IMR-90 (cell line): ENCODE measurements at places on chromosomes 7 and 10. TPM values are rescaled to one million over a fixed set of nuclear protein-coding genes. Genes with fewer than 3 reads are reported as not detected.

DNA sequence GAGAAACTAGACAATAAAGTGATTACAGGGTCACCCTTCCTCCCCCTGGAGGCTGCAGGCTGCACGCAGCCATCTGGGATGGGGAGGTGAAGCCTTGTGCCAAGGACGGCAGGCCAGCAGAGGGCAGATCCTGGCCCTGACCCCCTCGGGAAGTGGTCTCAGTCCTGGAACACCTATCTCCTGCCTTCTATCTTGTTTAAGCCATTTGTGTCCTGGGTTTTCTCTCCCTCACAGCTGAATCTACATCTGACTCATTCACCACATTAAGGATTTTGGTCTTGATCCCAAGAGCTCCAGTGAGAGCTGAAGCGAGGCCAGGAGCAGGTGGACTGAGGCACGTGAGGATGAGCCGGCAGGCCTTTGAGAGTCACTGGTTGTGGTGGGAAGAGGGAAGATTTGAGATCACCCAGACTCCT is 16.4 kb upstream of the PARP12 start:
- no peak overlapping the region for H3K4me3 ChIP-seq
- H3K36me3 ChIP-seq, result peaks cover 1% of the 10 kb centered on the region
- H3K4me1 ChIP-seq, result no peaks in the 10 kb centered on the region

DNA sequence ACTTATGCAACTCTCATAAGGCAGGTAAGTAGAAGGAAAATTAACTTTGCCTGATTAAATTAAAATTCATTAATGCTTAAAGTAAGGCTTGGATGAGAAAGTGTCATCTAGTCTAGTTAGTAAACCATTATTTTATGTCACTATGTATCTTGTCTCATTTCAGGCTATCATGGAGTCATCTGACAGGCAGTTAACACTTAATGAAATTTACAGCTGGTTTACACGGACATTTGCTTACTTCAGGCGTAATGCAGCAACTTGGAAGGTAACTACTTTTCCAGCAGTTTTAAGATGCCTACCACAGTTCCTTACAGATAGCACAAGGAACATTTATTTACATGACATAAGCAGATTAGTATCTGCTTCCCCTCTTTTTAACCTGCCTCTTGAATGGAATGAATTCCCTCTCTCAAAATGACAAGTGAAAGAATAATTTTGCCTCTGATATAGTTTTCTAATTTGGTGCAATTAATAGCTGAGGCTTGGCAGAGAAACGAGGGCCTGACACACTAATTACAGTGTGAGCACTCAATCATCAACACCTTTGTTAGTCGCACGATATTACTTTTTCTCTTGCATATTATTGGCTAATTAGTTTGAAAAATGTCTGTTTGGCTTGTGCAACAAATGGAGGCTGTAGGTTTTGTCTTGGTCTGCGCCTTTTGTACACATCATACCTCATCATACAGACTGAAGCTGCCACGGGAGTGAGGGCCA is 245.0 kb downstream of the FOXP2 start:
- H3K4me3 ChIP-seq, result no peak overlapping the region
- no peak for DNase-seq
- H3K27ac ChIP-seq, result no peak overlapping the region

The EN2 gene
- not detected in 2 replicates for total RNA-seq

The LRRC18 gene
- not detected in 2 replicates for total RNA-seq

DNA sequence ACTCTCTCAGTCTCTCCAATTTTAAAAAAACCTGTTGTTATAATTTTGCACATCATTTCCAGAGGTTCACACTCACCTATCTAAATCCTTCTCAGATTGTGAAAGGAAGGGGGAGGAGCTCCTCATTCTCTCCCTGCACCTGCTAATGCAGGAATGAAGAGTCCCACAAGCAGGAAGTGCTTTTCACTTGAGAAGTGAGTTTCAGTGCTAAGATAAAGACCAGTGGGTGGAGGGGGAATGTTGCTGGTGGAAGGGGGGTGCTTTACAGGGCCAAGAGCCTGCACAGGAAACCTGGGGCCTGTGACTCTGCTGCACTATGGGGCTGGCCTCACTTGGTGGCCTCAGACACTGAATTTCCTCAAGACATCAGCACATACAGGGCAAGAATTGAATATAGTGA is 176.4 kb downstream of the PTPN20 start:
- H3K27me3 ChIP-seq, result peaks cover 12% of the 10 kb centered on the region
- H3K4me1 ChIP-seq, result no peaks in the 10 kb centered on the region
- H3K36me3 ChIP-seq, result no peaks in the 10 kb centered on the region
- H3K4me3 ChIP-seq, result no peak overlapping the region

The NME8 gene
- not detected in 2 replicates for total RNA-seq

DNA sequence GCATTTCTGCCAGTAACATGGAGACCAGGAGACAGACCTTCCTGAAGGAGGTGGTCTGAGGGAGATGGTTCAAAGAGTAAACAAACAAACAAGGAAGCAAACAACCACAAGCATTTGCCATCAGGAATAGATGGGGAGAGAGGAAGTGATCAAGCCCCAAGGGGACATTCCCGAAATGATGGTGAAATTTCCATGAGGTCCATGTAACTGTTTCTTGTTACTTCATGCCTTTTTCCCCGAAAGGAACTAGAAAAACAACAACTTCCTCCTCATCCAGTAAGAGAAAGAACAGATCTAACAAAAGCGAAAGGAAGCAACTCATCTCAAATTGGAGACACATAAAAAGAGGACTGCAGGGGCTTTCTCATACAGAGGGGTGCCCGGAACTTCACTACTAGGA is 152.5 kb upstream of the ZNF32 start:
- H3K27ac ChIP-seq, result no peak overlapping the region
- peaks cover 2% of the 10 kb centered on the region; the same call in 1 of the 2 replicates for H3K4me1 ChIP-seq
- no peak overlapping the region for H3K4me3 ChIP-seq

The OR2A42 gene
- not detected in 2 replicates for total RNA-seq

- H3K4me1 ChIP-seq, result 0 out of 2 replicates have a peak, but pooled peaks cover 2% of the 10 kb centered on the region
- no peak overlapping the region for H3K27ac ChIP-seq
- H3K36me3 ChIP-seq, result no peaks in the 10 kb centered on the region
- DNase-seq, result no peak
- no peak overlapping the region for H3K4me3 ChIP-seq
- 0 out of 2 replicates have a peak, but pooled peaks cover 2% of the 10 kb centered on the region for H3K27me3 ChIP-seq
Observed at GRCh38 chr7:26141077-26141476, 10.9 kb upstream of the NFE2L3 start.

GRCh38 chr10:110992006-110992800 is 72.8 kb downstream of the SHOC2 start:
- peaks cover 2% of the 10 kb centered on the region for H3K36me3 ChIP-seq
- DNase-seq, result peak; percentile 44
- H3K4me3 ChIP-seq, result no peak overlapping the region
- H3K4me1 ChIP-seq, result peaks cover 1% of the 10 kb centered on the region; the same call in 1 of the 2 replicates
- H3K27ac ChIP-seq, result no peak overlapping the region
- H3K27me3 ChIP-seq, result no peaks in the 10 kb centered on the region

The SLC26A4 gene
- 0.56 and 1.1 TPM in 2 replicates for total RNA-seq

DNA sequence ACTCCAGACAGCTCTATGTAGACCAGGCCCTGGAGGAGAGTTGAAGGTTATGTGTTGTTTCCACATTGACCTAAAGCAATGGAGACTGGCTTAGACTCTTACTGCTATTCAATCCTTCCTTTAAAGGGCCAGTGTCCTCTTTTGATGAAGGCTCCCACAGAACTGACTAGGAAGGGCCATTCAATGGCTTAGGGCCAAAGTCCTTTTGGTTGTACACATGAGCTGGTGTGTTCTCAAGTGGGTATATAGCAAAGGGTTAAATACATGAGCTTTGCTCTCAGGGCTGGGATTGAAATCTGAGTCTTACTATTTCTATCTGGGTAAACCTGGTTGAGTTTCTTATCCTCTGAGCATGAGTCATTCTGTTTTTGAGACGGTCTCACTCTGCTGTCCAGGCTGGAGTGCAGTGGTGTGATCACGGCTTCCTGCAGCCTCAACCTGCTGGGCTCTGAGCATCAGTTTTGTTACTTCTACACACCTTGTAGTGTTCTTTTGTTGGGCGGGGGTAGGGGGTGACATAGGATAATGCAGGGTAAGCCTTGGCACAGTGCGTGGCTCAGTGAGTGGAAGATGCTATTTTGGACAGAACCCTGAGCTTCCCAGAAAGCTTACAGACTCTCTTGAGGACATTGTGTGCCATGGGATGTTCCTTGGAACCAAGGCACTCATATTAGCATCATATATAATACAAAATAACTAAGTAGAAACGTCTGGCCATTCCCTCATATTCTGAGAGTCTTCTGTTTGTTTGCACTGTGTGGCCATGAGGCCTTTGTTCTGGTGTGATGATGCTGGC is 90.1 kb downstream of the ABCC2 start:
- no peak overlapping the region for H3K4me3 ChIP-seq
- H3K27ac ChIP-seq, result no peak overlapping the region
- no peaks in the 10 kb centered on the region; the same call in 1 of the 2 replicates for H3K27me3 ChIP-seq
- peaks cover 6% of the 10 kb centered on the region; the same call in 1 of the 2 replicates for H3K4me1 ChIP-seq
- peak; percentile 47 for DNase-seq

- peaks cover 7% of the 10 kb centered on the region for H3K4me1 ChIP-seq
- H3K4me3 ChIP-seq, result peak within 1 kb of the TSS; percentile 81
- H3K36me3 ChIP-seq, result no peaks in the 10 kb centered on the region
- peak; percentile 20 for DNase-seq
Observed at GRCh38 chr7:43906331-43907010, at the start of gene URGCP. URGCP (minus strand) TSS chr7:43906596; CDS start chr7:43906575, 21 bp downstream.

The TMEM236 gene
- total RNA-seq, result not detected in 2 replicates

DNA sequence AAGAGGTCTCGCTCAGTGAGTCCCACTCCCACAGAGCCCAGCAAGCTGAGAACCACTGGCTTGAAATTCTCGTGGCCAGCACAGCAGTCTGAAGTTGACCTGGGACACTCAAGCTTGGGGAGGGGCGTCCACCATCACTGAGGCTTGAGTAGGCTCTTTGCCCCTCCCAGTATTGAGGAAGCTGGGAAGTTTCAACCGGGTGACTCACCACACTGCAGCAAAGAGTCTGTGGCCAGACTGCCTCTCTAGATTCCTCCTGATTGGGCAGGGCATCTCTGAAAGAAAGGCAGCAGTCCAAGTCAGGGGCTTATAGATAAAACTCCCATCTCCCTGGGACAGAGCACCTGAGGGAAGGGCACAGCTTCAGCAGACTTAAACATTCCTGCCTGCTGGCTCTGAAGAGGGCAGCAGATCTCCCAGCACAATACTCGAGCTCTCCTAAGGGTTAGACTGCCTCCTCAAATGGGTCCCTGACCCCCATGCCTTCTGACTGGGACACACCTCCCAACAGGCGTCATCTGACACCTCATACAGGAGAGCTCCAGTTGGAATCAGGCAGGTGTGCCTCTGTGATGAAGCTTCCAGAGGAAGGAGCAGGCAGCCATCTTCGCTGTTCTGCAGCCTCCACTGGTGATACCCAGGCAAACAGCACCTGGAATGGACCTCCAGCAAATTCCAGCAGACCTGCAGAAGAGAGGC is 970.9 kb upstream of the LRRN3 start:
- no peaks in the 10 kb centered on the region for H3K4me1 ChIP-seq
- H3K27ac ChIP-seq, result no peak overlapping the region
- H3K36me3 ChIP-seq, result no peaks in the 10 kb centered on the region
- DNase-seq, result peak; percentile 18
- no peak overlapping the region for H3K4me3 ChIP-seq

GRCh38 chr7:129401967-129402860 is 32.0 kb upstream of the STRIP2 start:
- H3K4me1 ChIP-seq, result peaks cover 5% of the 10 kb centered on the region
- H3K27ac ChIP-seq, result no peak overlapping the region
- DNase-seq, result no peak
- H3K27me3 ChIP-seq, result no peaks in the 10 kb centered on the region
- no peaks in the 10 kb centered on the region for H3K36me3 ChIP-seq
- no peak overlapping the region for H3K4me3 ChIP-seq

The MBL2 gene
- total RNA-seq, result not detected in 2 replicates

The NEUROD6 gene
- not detected in 2 replicates for total RNA-seq

- DNase-seq, result no peak
- no peaks in the 10 kb centered on the region for H3K36me3 ChIP-seq
- no peaks in the 10 kb centered on the region for H3K4me1 ChIP-seq
- H3K27ac ChIP-seq, result no peak overlapping the region
- no peak overlapping the region for H3K4me3 ChIP-seq
Observed at GRCh38 chr7:138388673-138389491, 71.2 kb upstream of the TRIM24 start.

The TBL2 gene
- total RNA-seq, result 81.7 and 94.1 TPM in 2 replicates

DNA sequence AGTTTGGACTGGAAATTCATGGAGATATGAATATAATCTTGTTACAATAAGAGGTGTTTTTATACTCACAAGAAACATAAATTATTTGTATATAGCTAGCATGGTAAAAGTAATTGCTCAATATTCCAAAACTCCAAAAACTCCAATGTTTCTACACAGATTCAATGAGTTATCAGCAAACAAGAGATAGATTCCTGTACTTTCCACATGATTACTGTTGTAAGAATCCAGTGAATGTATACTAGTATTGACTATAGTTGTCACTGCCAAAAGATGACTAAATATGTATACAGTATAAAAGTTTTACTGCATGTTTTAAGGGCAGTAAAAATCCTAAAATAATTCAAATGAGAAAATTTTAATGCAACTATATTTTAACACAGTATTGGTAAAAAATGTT is 10.7 kb downstream of the ATOH7 start:
- H3K27me3 ChIP-seq, result no peaks in the 10 kb centered on the region
- H3K4me3 ChIP-seq, result no peak overlapping the region
- DNase-seq, result peak; percentile 83
- no peak overlapping the region for H3K27ac ChIP-seq

GRCh38 chr10:90856261-90856660 is 1.6 kb downstream of the HTR7 start:
- DNase-seq, result no peak
- H3K4me1 ChIP-seq, result no peaks in the 10 kb centered on the region
- H3K27me3 ChIP-seq, result peaks cover 17% of the 10 kb centered on the region
- H3K27ac ChIP-seq, result no peak overlapping the region
- no peak overlapping the region for H3K4me3 ChIP-seq

- H3K27ac ChIP-seq, result no peak overlapping the region
- H3K27me3 ChIP-seq, result no peaks in the 10 kb centered on the region
- H3K4me1 ChIP-seq, result no peaks in the 10 kb centered on the region
- H3K36me3 ChIP-seq, result no peaks in the 10 kb centered on the region
- no peak for DNase-seq
Observed at GRCh38 chr7:115953592-115954255, 76.8 kb downstream of the TFEC start.

The TEX47 gene
- total RNA-seq, result not detected in 2 replicates

The OR6B1 gene
- total RNA-seq, result not detected in 2 replicates

DNA sequence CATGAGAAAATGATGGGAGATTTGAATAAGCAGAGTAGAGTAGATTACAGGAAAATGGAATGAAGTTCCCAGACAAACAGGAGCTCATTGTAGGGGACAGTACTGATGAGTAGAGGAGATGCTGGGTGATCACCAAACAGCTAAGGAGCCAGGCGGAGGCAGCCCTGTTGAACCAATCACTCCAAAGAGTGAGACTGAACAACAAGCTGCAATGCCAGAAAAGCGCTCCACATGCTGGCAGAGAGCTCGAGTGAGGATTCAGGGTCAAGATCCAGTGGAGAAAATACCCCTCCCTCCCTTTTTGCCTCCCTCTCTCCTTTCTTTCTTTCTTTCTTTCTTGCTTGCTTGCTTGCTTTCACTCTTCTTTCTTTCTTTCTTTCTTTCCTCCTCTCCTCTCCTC is 133.3 kb downstream of the PFKFB3 start:
- DNase-seq, result no peak
- H3K4me1 ChIP-seq, result no peaks in the 10 kb centered on the region
- no peaks in the 10 kb centered on the region for H3K36me3 ChIP-seq
